SK-N-MC (cell line): ENCODE measurements at places on chromosomes 6 and 20.
A peak's percentile ranks its signal among the peaks of the same experiment; 100 is the strongest.

- no peak for DNase-seq
These were observed 93.0 kb upstream of the KCNK16 start for GRCh38 chr6:39415482-39415881.

DNA sequence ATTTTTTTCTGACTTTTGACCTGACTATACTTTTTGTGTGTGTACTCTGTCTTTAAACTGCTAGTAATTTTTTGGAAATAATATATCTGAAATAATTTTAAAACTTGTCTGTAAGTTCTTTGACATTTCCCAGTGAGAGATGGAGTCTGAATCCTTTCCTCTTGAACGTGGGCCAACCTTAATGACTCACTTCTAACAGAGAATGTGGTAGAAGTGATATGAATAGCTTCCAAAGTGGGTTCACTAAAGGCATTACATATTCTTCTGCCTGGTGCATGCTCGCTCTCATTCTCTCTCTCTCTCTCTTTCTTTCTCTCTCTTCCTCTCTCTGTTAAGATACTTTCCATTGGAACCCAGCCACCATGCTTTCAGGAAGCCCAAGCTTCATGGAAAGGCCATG is 108.7 kb upstream of the FERMT1 start:
- no peak for DNase-seq

DNA sequence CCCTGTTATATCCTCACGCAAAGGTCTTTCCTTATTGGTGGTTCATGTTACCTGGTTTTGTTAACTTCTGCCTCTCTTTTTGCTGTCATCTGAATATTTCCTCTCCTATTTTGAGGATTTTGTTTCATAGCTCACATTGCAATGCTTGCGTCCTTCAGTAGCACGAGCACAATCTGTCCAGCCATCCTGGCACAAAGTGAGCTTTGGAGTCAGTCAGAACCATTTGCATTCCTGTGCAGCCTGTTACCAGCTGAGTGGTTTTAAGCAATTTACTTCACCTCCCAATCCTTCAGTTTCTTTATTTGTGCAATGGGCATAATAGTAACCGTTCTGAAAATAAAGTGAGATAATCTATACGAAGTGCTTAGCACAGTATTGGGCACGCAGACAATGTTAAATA is 42.7 kb downstream of the AKAP7 start:
- DNase-seq: no peak

DNA sequence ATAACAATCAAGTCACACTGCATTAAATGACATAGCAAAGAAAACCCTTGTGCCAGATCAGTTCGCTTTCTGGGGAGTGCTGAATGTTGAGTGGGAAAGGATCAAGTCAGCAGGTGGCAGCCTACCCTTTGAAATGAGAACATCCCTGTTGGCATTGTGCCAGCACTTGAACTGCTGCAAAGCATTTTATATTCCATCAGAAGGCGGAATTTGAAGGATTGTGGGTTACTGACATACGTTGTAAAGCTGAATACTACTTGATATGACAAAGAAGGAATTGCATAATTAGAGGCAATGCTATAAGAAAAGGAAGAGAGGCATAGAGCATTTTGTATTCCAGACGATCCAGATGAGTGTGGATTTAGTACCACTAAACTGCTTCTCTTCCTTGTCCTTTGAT is 26.5 kb downstream of the BCKDHB start:
- peak; percentile 88 for DNase-seq

- no peak for DNase-seq
These were observed 163.9 kb upstream of the TFAP2D start for GRCh38 chr6:50549475-50549874.

DNA sequence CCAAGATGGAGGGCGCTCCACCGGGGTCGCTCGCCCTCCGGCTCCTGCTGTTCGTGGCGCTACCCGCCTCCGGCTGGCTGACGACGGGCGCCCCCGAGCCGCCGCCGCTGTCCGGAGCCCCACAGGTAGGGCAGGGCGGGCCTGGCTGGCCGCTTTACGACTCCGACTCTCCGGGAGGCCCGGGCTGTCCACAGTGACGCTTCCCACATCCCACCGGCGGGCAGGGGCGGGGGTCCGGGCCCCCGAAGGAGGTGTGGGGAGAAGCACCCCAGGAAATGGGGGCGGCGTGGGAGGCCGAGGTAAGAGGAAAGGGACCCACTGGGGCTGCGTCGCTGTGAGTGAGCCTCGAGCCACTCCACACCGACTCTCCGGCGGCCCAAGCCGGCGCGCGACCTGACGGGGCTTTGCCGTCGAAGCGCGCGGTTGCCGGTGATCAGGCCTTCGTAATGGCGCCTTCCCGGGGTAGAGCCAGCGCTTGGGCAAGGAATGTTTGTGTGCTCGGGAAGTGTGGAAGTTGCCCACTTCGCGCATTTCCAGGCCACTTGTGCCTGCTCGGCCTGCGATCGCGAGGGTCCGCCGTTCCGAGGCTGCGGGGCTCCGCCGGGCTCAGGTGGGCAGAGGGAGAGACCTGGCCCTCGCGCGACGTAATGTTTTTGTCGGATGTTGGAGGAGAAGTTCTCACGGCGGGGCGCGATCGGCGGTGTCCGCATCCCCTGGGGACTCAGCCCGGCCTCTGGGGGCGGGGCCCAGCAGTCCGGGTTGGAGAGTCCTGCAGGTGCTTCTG is 427 bp downstream of the GINM1 start:
- DNase-seq: no peak

GRCh38 chr6:89941031-89941762 is 46.9 kb downstream of the GJA10 start:
- DNase-seq: no peak

- DNase-seq: no peak
These were observed 32.6 kb downstream of the NTSR1 start for GRCh38 chr20:62741191-62741691.

DNA sequence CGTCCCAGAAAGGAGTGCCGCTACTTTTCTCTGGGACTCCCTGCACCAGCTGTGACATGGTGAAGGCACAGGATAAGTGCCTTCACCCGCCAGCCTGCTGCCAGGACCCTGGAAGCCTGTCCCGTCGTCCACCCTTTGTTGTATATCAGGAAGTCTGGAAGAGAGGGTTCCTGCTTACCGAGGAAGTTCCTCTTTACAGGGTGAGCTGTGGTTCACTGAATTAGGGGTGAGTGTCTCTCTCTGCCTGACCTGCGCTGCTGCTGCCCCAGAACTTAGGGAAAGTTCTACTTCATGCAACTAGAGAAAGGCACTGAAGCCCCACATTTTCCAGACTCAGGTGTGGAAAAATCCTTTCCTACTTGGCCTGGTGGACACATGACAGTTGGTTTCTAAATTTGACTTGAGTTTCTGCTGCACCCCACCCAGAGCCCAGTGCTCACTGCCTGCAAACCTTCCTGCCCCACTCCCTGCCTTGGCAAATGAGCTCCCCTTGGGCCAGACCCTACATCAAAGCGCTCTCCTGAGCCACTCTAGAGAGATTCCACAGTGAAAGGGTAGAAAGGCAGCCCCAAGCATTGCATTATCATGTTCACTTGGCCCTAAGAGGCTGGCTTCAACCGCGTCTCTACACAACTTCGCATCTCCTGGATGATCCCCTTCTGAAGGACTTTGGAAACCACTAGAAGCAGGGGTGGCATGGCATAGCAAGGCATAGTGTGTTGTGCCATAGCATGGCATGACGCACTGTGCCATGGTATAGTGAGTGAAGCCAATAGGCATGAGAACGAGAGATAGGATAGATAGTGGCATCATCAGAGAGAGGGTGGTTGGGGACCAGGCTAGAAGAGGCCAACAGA is 215.8 kb upstream of the CDYL start:
- no peak for DNase-seq

DNA sequence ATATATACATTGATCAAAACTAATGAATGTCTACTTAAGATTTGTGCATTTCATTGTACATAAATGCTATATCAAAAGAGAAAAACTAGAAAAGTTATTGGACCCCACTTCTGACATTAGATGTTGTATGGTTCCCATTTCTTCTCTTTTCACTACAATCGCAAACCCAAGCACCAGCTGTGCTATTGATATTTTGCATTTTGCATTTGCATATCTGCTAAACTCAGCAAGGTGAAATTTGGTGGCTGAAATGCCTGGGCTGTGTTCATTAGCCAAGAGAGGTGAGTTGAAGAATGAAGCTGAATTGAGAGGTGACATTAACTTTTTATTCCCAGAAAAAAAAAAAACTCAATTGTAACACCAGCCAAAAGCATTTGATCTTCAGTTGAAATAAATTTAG is 232.1 kb upstream of the TENT5A start:
- DNase-seq: no peak

DNA sequence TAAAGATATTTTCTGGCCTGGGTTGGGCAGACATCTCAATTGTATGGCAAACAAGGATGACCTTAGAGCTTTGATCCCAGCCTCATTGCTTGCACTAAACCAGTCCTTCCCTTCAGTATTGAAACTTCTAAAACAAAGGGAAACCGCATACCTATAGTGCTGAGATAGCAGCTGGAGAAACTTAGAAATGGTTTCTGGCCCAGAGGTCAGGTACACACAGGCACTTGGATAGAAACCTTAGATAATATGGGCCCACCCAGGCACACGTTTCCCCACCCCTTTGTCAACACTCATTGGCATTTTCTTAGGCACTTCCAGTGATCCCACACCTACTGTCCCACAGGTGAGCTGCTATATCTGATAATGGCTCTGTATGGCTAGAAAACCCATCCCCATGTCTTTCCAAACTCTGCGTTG is 22.1 kb downstream of the NRSN1 start:
- no peak for DNase-seq

GRCh38 chr6:122755901-122756300 is 23.6 kb upstream of the FABP7 start:
- DNase-seq: no peak

- DNase-seq: no peak
These were observed at the start of gene LZTS3 for GRCh38 chr20:3172933-3173609. LZTS3 (minus strand) TSS chr20:3173549; CDS start chr20:3167163, 6,386 bp downstream.

DNA sequence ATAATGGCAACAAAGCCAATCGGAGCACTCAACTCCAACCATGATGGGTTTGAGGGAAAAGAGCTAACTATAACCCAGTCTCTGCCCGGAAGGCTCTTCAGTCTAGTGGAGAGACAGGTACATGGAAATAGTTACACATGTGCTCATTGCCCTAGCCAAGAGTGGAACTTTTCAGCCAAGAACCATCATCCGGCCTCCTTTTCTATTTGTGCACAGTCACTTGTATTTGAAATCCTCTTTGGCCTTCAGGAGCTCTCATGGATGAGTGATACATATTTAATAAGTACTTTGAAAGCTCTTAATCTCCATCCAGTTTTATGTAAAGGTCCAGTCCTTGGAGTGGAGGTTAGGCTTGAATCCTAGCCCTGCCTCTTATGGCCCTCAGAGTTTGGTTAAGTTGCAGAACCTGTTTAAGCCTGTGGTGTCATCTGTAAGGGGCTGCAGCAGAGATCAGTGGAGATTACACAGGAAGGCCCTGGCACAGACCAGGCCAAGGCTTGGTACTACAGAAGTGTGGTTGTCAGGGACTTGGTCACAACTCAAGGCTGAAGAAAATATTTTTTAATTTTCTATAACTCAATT is 72.3 kb upstream of the SMLR1 start:
- no peak for DNase-seq

GRCh38 chr6:129029778-129030177 is 146.8 kb downstream of the LAMA2 start:
- DNase-seq: no peak

- no peak for DNase-seq
These were observed 9.3 kb upstream of the EEF1A2 start for GRCh38 chr20:63508072-63508768.

DNA sequence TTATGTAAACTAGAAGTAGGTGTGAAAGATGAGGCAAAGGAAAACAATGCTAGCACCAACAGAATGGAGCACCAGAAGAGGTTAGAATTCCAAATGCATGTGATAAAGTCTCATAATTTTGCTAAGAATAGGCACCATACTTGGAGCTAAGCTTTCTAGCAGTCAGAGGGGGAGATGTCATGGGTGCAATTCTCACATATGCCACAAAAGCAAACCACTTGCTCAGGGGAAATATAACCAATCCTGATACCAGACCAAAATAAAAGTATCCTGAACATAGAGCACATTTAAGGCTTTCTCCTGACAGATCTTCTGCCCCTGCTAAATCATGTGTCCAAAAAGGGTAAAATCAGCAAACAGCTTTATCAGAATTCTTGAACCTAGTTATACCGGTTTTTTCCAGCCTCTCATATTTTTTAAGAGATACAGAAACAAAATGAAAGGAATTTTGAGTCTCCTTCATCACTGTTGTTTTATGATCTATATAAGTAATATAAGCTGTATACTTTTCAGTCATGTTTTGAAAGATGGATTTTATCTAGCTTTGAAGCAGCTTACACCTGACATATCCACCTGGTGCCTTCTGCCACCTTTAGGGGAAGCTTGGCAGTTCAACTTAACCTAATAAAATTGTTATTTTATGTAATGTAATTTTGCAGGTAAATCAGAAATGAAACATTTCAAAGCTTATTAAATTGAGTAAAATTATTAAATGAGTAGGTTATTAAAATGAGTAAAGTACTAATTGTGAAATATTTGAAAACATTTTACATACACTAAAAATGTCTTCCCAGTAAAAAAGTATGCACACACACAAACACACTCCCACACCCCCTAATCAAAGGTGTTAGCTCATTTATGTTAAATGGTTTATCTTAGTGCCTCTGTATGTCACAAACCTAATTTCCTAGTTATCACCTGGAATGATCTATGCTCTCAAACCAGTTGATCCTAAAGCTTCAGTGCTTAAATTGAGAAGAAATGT is 2.8 kb downstream of the SPO11 start:
- DNase-seq: no peak

DNA sequence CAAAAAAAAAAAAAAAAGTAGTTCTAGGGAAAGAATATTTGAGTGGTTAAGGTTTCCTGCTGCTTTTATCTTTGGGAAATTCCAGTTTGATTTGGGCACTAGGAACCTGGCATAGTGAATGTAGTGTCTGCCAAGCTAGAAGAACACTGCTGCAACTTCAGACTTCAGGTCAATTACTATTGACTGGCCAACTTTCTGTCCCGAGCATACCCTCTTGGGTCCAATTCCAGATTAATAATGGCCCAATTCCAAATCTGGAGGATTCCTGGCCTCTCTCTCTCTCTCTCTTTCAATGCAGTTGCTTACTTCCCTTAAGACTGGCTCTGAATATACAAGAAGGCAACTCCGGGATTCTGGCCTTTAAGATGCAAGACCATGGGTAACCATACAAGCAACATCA is 74.9 kb downstream of the ANKEF1 start:
- no peak for DNase-seq
